ENCODE measurements at places on chromosomes 2 and 18.

DNA sequence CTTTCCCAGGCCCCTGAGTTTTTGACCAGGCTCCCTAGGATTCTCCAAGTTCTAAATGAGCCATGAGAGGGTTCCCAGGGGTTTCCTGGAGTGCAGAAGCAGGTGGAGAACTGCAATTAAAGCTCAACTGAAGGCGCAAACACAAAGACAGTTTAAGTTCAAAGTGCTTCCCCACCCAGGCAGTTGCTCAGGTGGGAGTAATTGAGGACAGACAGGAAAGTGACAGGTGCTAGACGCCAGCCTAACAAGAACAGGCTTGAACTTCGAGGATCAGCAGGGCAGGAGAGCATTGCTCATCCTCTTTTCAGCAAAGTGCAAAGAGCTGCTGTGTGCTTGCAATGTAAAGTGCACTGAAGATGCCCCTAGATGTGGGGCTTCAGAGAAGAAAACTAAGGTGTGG is 77.2 kb upstream of the ST8SIA3 start:
- no peak for DNase-seq

DNA sequence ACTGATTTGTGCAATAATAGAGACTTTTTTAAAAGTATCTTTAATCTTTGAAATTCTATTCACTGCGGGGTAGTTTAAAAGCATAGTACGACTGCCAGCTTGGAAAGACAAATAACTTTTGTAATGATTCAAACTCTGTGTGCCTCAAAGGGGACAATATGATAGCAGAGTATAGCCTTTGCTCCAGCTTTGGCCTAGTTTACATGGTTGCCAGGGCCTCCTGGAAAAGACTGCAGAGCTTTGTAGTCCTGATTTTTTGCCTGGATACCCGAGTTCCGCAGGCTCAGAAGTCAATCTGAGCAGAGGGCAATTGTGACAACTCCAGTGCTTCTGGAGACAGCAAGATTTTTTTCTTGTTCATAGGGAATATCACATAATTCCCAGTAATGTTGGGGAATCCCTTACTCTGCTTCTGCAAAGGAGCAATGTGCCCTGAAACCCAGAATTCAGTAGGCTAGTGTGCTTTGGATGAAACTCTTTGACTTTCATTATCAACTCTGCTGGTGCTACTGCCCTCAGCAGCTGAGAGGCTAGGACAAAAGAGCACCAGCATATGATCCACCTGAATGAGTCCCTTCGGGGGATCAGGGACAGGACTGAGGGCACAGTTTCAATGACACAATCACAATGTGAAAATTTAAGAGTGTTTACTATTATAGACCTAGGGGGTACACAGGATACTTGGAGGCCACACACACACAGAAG is 768.1 kb downstream of the TMEM182 start:
- no peak for DNase-seq

GRCh38 chr2:27615316-27615715 is 13.5 kb downstream of the CCDC121 start:
- no peak for DNase-seq

- no peak for DNase-seq
These were observed 27.7 kb upstream of the CYP27A1 start for GRCh38 chr2:218754201-218754600.

GRCh38 chr2:225091336-225091735 is 49.1 kb upstream of the DOCK10 start:
- no peak for DNase-seq

- no peak for DNase-seq
These were observed 695 bp upstream of the SCYGR2 start for GRCh38 chr2:227597998-227598397.

DNA sequence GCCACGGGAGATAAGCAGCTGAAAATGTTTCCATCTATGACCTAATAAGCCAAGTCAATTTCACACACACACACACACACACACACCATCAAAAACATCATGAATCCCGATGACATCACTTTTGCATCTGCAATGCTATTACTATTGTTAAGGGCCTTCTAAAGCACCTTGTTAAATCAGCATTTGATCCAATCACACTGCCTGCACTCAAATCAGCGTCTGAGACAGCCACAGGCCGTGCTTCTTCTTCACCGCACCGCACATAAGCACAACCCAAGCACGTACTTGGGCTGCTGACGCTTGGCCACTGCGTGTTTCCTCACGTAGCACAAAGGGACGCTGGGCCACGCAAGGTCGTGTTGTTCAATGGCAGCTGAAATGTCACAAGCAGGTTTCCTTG is 15.8 kb upstream of the MTCL1 start:
- no peak for DNase-seq

GRCh38 chr2:239815671-239816070 is 209.5 kb downstream of the NDUFA10 start:
- DNase-seq = no peak

DNA sequence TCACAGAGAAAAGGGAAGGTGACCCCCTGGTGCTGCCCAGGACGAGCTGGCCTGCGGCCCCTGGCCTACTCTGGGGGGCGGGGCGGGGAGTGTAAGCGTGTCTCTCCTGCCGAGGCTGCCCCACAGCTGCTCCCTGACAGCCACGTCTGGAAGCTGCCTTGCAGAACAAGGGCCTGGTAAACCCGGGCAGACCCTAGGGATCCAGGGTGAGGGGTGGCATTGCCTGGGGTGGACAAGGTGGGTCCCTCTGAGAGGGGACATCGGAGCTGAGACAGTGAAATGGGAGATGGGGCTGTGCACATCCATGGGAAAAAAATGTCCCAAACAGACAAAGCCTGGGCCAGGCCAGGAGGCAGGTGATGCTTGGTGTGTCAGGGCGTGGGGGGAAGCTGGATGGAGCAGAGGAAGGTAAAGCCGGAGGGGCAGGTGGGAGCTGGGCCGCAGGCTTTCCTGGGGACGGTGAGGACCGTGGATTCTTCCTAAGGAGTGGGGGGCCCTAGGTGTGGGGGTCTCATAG is 66.0 kb upstream of the HDAC4 start:
- no peak for DNase-seq

- DNase-seq = no peak
These were observed 91.9 kb downstream of the TWIST2 start for GRCh38 chr2:238939521-238940403.

DNA sequence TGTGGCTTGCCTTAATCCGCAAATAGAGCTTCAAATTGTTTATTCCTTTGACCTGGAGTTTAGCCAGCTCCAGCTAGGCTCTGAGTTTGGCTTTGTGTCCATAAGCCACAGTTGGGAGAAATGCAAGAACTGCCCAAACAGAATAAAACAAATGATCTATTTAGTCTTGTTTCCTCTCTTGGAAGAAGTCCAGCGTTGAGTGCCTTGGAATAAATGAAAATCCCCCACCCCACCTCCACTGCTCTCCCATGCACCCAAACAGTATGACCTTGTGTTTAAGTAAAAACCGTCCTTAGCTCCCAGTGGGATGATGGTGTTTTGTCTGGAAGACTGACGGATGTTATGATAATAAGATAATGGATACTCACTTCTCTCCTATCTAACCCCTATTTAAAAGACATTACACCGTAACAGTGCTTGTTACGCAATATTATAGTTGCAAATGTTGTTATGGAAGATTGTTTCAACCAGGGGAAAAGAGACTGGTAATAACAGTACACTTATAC is 3.2 kb upstream of the SERPINE2 start:
- DNase-seq = no peak

GRCh38 chr2:216690853-216691741 is 4.3 kb downstream of the IGFBP5 start:
- peak; percentile 16 for DNase-seq

DNA sequence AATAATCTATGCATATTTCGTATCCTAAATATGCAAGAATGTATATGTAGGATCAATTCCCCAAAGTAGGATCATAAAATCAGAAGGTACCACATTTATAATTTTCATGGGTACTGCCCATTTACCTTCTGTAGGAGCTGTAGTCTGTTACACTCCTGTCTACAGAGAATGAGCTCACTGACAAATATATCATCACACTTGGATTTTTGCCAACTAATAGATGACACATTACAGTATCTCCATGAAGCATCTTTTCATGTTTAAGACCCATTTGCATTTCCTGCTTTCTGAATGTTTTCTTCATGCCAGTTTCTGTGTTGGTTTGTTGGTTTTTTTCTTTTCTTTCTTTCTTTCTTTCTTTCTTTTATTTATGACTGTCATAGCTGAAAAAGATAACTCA is 70.9 kb upstream of the EML6 start:
- no peak for DNase-seq

GRCh38 chr2:214987261-214987660 is 151.2 kb downstream of the ABCA12 start:
- DNase-seq = no peak

GRCh38 chr2:135258193-135258592 is 206.1 kb downstream of the RAB3GAP1 start:
- no peak for DNase-seq

GRCh38 chr2:159683817-159684216 is 28.5 kb upstream of the MARCHF7 start:
- DNase-seq = no peak

DNA sequence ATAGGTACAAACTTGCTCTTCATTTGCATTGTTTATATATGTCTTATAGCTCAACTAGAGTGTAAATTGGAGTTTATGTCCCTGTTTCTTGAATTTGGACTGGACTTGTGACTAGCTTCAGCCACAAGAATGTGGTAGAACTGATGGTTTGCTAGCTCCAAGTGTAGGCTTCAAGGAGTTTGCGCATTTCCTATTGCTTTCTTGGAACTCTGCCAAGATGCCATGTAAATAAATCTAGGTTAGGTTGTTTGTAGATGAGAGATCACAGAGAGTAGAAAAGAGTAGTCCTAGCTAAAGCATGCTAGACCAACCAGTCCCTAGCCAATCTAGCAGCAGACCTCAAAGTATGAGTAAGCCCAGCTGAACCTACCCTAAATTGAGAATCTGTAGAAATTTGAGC is 183.0 kb upstream of the CYP26B1 start:
- DNase-seq = no peak

DNA sequence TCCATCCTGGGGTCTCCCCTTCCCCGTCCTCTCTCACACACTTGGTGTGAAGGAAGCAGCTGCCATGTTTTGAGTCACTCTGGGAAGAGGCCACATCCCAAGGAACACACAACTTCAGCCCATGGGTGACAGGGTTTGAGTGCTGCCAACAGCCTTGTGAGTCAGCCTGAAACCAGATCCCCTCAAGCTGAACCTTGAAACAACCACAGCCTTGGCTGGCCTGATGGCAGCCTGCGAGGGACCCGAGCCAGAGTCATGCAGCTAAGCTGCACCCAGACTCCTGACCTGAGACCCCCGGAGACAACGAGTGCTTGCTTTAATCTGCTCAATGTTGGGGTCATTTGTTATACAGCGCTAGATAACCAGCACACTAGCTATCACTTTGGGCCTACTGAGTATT is 19.3 kb upstream of the MC2R start:
- no peak for DNase-seq

DNA sequence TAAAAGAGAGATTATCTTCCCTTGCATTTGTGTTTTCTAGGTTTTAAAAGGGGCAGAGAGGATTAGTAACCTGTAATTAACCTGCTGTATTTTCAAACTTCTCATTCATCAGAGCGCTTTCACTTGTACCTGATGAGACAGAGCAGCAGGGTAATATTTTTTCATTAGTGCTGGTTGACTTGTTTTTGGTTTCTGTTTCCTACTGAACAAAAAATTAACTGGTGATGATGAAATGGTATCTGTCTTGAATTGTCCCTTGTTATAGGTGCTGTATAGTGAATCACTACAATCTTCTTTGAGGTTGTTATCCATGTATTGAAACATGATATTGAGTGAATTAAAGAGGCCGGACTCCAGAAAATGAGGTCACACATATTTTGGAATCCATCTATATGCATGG is 37.9 kb downstream of the CDH20 start:
- DNase-seq = no peak

- DNase-seq = no peak
These were observed 20.2 kb downstream of the CHST9 start for GRCh38 chr18:27164905-27165304.

GRCh38 chr2:40564184-40564583 is 112.3 kb upstream of the SLC8A1 start:
- DNase-seq = no peak

- no peak for DNase-seq
These were observed 263.2 kb downstream of the LTBP1 start for GRCh38 chr2:33209976-33210375.

DNA sequence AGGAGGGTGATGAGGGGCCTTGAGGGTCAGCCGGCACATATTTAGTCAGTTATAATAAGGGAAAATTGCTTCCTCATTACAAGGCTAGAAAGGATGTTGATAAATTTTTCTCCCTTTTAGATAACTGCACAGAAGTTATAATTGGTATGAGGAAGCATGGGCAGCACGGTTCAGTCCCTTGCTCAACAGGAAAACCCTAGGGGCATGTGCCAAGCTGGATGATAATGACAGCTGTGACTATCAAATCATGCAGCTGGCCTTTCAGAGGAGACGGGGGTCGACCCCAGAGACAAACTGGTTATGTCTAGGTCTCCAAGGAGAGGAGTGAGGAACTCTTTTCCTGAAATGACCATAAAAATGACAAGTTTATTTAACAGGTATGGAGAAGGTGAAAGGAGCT is 448.1 kb upstream of the VRK2 start:
- no peak for DNase-seq

DNA sequence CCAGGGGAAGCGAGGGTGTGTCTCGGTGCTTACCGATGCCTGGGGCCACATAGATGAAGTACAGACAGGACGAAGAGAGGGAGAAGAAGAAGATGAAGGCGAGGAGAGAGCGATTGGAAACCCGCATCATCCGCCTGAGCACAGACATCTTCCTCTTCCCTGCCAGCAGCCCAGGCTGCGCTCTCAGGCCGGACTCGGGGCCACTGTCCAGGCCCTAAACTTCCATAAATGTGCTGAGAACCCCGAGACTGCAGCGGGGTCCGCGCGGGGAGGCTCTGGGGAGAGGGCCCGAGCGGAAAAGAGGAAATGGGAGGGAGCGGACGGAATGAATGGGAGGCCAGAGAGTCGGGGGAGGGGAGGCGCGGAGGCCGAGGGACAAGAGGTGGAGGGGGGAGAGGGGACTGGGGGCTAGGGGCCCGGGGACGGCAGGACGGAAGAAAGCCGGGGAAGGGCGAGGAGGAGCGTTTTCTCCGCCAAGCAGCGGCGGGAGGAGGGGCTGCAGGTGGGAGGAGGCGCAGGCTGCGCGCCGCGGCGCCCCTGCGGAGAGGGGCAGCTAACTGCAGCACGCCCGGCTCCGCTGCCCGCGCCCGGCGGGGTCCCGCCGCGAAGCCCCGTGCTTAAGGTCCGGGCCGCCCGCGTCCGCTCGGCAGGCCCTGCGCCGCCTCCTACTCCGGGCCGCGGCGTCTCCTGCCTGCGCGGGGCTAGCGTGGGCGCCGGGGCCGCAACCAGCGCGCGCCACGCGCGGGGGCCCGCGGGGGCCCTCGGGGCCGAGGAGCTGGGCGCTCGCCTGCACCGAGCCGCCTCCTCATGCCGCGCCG is at the start of gene B4GALT6:
TSS of gene B4GALT6 (minus strand) at position 303 of the 818 bp plus-strand sequence. CDS start at position 148, 155 bp downstream.
- peak; percentile 9 for DNase-seq

DNA sequence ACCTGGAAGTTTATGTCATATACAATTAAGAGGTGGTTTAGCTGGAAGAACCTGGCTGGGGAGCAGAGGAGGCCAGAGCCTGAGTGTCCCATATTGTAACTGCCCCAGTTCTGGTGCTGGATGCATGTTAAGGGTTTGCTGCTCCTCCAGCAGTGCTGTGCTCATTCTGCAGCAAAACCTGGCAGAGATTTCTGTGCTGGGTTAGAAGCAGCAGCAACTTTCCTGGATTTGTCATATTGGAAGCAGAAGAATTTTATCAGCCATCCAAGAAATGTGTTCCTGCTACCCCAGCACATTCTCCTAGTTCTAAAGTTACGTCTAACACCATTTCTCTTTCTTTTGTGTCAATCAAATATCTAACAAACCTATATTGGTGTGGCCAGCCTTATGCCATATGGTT is 284.1 kb downstream of the TDRD15 start:
- DNase-seq = no peak

GRCh38 chr18:54916507-54916906 is 42.8 kb downstream of the CCDC68 start:
- DNase-seq = no peak

Data from stimulated activated CD4-positive, alpha-beta T cell treated with anti-CD3 and anti-CD28 coated beads, Interleukin-1b, Interleukin-23, amount 100 ng/mL, for 48 hours (primary cell).